H7 (cell line): ENCODE measurements at places on chromosomes 6 and 20. TPM values are rescaled to one million over a fixed set of nuclear protein-coding genes. Genes with fewer than 3 reads are reported as not detected.

DNA sequence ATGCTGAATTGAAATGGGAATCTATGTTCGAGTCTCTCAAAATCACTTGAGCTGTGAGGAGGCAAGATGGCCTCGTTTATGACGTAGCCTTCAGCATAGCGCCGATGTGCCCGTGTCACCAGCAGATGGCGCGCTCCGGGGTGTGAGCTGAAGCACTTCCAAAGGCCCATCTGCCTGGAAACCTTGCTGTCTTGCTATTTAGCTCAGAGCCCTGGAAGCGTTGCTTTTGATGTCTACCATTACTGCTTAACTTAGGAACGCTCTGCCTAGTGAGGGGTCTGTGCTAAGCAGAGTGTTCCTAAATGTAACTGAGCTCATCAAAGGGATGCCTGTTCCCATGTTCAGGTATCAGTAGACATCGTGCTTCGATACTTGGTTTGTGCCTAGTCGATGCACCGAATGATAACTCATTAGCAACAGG, 67.7 kb downstream of the SYCP2L start:
- peak; percentile 66 for DNase-seq

C6orf163 gene
- total RNA-seq: 0.87 and 1.3 TPM in 2 replicates

GRCh38 chr20:46699651-46700359, 9.6 kb upstream of the SLC2A10 start:
- no peak for DNase-seq

DNA sequence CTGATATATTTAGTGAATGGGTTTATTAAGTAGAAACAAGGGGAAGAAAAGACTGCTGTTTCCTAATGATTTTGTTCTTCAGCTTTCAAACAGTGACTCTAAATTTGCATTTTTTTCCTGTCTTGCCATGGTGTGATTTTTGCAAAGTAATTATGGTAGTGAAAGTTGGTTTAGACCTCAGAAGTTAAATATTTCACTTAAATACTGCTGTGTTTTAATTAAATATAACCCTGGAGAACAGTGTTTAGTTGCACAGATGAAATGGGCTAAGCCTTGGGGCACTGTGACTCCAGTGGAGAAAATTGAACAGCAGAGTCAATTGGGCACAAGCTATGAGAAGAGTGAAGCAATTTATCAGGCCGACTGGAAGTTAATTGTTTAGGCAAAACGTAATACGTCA, 111.1 kb upstream of the MCHR2 start:
- no peak for DNase-seq

DNA sequence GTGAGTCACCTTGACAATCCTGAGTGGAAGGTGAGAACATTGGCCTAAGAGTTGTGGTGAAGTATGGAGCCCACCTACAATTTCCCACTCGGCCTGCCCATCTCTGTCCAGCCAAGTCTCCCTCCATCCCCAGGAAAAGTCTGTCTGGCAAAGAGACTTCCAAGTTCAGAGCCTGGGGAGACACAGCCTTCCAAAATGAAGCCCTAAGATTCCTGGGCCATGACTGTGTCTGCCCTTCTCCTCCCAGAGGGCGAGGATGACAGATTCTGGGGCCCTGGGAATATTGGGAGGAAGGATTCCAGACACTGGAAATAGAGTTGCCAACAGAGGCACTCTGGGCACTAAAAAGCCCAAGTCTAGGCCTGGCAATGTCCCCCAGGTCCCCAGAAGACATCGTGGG, 176.8 kb downstream of the NFATC2 start:
- DNase-seq: no peak

HCRTR2 gene
- total RNA-seq: 0.07 TPM in 1 of 2 replicates, not detected in the other

DNA sequence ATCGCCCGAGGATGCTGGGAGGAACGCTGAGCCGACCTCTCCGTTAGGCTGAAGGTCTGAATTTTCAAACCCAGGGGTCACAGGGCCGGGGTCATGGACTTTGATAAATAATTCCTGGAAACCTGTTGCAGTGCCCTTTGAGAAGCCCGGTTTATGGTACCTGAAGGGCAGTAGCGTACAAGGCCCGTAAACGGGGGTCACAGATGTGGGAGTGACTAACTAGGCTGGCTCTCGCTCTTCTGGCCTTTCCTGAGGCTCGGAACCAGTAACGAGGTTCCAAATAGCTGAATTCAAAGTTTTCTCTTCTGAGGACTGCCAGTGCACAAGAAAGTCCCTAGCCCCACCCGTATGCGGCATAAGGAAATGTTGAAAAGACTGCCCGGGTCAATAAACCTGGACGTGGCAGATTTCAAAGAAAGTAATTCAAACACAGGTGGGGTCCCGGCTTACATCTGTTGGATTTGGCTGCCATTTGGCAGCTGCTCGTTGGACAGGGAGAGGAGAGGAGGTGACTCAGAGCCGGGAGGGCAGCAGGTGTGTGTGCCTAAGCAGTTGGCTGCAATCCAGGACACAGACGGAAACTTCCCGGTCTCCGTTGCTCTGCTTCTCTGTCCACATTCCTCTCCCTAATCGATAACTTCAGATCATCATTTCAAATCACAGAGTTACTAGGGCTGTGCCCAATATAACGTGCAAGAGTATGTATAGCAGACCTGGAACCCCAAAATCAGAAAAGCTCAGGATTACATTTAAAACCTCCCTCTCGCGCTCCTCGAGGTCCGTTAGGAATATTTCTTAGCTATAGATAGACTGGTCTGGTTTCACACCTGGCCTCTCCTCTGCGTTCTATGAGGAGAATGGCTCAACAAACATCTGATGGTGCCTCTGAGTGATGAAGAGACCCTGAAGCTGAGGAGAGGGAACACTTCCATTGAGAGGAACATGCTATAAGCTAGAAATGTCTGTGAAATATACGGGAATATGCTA, 765 bp upstream of the GMDS start:
- DNase-seq: peak; percentile 60

- DNase-seq: peak; percentile 100
Measured at GRCh38 chr20:34979366-34980153, 23.9 kb downstream of the MYH7B start.

DNA sequence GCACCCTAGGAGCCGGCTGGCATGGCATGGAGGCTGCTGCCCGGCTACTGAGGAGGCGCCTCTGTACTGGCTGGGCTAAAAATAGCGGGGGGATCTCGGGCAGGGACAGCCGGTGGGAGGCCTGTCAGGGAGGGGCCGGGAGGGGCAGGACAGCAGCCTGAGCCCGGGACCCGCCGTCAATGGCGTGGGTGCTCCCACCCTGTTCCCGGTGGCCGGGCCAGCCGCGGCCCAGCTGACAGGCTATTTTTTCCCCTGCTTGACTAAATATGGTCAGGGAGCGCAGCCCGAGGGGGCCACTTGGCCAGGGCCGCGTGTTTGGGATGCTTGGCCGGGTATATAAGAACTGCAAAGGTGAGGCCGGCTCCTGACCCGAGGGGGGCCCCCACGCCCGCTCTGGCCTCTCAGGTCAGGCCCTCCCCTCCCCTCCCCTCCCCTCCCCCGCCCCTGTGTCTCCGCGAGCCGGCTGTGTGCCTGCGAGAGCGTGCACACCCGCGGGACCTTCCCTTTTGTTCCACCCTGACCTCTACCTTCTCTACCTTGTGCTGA, 74.4 kb upstream of the GATA5 start:
- DNase-seq: no peak

SYNDIG1 gene
- 8.5 and 9.2 TPM in 2 replicates for total RNA-seq

GRCh38 chr20:58444746-58445255, 55.8 kb downstream of the VAPB start:
- DNase-seq: no peak

DNA sequence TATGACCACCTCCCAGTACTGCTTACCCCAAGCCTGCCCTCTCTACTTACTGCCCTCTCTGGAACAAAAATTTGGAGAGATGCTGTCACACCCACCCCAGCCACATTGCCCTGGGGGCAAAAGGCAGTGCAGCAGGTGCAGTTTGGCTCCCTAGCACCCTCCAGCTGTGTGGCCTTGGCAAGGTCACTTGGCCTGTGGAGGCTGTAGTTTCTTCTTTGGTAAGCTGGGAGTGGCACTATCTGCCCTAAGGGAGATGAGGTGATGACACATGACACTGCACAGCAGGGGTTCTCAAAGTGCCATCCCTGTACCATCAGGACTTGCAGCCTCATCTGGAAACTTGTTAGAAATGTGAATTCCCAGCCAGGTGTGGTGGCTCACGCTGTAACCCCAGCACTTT, 44.8 kb downstream of the TAF8 start:
- no peak for DNase-seq

PSORS1C1 gene
- 0.10 TPM in 1 of 2 replicates, not detected in the other for total RNA-seq

DNA sequence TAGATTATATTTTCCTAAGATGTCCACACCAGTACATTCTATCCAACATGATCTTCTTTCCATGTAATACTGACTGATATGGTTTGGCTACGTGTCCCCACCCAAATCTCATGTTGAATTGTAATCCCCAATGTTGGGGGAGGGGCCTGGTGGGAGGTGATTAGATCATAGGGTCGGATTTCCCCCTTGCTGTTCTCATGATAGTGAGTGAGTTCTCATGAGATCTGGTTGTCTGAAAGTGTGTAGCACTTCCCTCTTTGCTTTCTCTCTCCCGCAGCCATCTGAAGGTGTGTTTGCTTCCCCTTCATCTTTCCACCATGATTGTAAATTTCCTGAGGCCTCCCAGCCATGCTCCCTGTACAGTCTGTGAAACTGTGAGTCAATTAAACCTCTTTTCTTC, 12.2 kb upstream of the HBS1L start:
- DNase-seq: no peak

GRCh38 chr6:159982731-159983506, 14.0 kb downstream of the IGF2R start:
- no peak for DNase-seq

EPPIN gene
- 0.03 TPM in 1 of 2 replicates, not detected in the other for total RNA-seq

- no peak for DNase-seq
Measured at GRCh38 chr20:34426026-34426425, 63.0 kb downstream of the ITCH start.

- DNase-seq: no peak
Measured at GRCh38 chr20:37373020-37373598, 27.2 kb downstream of the SRC start.

GRCh38 chr6:4860387-4860786, 84.2 kb downstream of the CDYL start:
- no peak for DNase-seq

PRPH2 gene
- total RNA-seq: 1.2 TPM in 2 replicates

GRCh38 chr20:40766790-40767614, 78.0 kb upstream of the MAFB start:
- DNase-seq: no peak

DNA sequence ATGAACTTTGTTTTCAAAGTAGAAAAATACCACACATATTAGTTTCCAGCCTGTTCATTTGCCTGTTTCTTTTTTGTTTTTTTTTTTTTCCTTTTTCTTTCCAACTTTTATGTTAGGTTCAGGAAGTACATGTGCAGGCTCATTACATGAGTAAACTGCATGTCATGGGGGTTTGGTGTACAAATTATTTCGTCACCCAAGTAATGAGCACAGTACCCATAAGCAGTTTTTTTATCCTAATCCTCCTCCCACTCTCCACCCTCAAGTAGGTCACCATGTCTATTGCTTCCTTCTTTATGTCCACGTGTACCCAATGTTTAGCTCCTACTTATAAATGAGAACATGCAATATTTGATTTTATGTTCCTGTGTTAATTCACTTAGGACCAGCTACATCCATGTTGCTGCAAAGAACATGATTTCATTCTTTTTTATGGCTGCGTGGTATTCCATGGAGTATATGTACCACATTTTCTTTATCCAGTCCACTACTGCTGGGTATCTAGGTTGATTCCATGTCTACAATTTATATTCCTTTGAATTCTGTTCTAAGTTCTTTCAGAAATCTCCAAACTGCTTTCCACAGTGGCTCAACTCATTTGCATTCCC, 31.8 kb downstream of the SNX14 start:
- no peak for DNase-seq
